ENCODE measurements at places on chromosomes 3 and 15. TPM values are rescaled to one million over a fixed set of nuclear protein-coding genes. Genes with fewer than 3 reads are reported as not detected.

SKOR1 gene
- total RNA-seq, result 0.15 TPM

FMN1 gene
- 23.3 TPM for total RNA-seq

TGM5 gene
- total RNA-seq, result not detected

IQCF5 gene
- total RNA-seq, result not detected

CCR3 gene
- total RNA-seq, result 0.33 TPM

SKIC8 gene
- 54.9 TPM for total RNA-seq

GP5 gene
- 0.17 TPM for total RNA-seq

PLA1A gene
- total RNA-seq, result not detected

FSIP1 gene
- total RNA-seq, result 1.6 TPM

TUSC7 gene
- not detected for total RNA-seq

TIMP4 gene
- total RNA-seq, result 15.6 TPM

FAM81A gene
- total RNA-seq, result 0.33 TPM

TMEM266 gene
- total RNA-seq, result 0.29 TPM

HTR3E gene
- not detected for total RNA-seq

AADAC gene
- total RNA-seq, result 0.33 TPM

OR5K2 gene
- not detected for total RNA-seq

CD200R1L gene
- total RNA-seq, result not detected

CYP1A1 gene
- not detected for total RNA-seq

GHSR gene
- total RNA-seq, result not detected

PROS1 gene
- total RNA-seq, result 25.2 TPM

LMAN1L gene
- 0.15 TPM for total RNA-seq

NXPE3 gene
- total RNA-seq, result 26.3 TPM

GAP43 gene
- 0.33 TPM for total RNA-seq

ILDR1 gene
- not detected for total RNA-seq

ZIC4 gene
- not detected for total RNA-seq

ZPLD1 gene
- not detected for total RNA-seq

RETNLB gene
- not detected for total RNA-seq

ZKSCAN7 gene
- 9.0 TPM for total RNA-seq

ARGFX gene
- total RNA-seq, result not detected

CP gene
- total RNA-seq, result 0.33 TPM

KBTBD8 gene
- total RNA-seq, result 1.3 TPM

RPUSD2 gene
- 12.6 TPM for total RNA-seq

KLHL40 gene
- total RNA-seq, result not detected

TMEM40 gene
- total RNA-seq, result not detected

BNC1 gene
- total RNA-seq, result 7.9 TPM

ACP3 gene
- 0.99 TPM for total RNA-seq

SERINC4 gene
- not detected for total RNA-seq

COL6A5 gene
- not detected for total RNA-seq

WDR93 gene
- total RNA-seq, result not detected

MGLL gene
- total RNA-seq, result 78.1 TPM

CLDN18 gene
- total RNA-seq, result under 0.01 TPM

PLSCR2 gene
- total RNA-seq, result not detected

ITGB5 gene
- 167 TPM for total RNA-seq

RNU6-1 gene
- total RNA-seq, result not detected

LDHAL6B gene
- not detected for total RNA-seq

TM6SF1 gene
- 3.0 TPM for total RNA-seq

KLHL6 gene
- total RNA-seq, result not detected

ROBO2 gene
- total RNA-seq, result 1.0 TPM

OXTR gene
- total RNA-seq, result 0.15 TPM

Data from smooth muscle cell of trachea (primary cell).